CD4-positive, alpha-beta memory T cell (primary cell): ENCODE measurements at places on chromosomes 3 and 15.

DNA sequence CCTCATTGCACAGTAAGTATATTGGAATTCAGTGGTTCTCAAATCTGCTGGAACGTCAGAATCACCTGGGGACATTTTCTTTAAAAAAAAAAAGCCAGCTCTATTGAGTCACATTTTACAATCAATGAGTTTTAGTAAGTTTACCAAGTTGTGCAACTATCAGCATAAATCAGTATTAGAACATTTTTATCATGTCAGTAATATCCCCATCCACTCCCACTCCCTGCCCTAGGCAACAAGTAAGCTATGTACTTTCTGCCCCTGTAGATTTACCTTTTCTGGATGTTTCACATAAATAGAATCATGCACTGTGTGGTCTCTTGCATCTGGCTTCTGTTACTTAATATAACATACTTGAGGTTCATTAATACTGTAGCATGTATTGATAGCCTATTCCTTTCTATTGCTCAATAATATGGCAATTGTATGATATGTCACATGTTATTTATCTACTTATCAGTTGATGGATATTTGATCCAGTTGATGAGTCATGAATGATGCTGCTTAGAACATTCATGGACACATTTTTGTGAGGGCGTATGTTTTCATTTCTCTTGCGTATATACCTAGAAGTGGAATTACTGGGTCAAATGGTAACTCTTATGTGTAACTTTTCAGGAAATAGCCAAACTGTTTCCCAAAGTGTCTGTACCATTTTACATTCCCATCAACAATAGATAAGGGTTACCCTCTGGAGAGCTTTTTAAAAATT, 180.5 kb downstream of the THSD4 start:
- DNase-seq, result no peak

DNA sequence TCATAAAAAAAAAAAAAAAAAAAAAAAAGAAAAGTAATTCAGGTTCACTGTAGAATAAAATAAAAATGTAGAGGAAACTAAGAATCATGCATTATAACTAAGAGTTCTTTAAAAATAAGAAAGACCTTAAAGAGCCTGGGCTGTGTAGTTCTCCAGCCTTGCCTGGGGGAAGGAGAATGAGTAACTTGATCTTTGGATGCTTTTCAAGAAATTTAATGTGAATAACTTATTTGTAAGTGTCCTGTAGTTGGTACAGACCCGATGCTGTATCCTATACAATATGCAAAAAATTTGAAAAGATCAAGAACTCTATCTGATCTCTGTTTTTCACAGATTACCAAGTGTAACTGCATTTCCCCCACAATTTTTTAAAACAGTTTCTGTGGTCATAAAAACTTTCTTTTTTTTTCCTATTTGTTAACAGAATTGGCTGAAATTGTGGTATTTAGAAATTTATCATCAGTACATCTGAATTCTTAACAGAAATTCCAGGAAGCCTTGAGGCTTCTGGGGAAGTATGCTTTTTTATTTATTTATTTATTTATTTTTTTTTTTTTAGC, 195.3 kb downstream of the THRB start:
- no peak for DNase-seq

- no peak for DNase-seq
Measured at GRCh38 chr3:133525435-133525834, 48.1 kb upstream of the CDV3 start.

DNA sequence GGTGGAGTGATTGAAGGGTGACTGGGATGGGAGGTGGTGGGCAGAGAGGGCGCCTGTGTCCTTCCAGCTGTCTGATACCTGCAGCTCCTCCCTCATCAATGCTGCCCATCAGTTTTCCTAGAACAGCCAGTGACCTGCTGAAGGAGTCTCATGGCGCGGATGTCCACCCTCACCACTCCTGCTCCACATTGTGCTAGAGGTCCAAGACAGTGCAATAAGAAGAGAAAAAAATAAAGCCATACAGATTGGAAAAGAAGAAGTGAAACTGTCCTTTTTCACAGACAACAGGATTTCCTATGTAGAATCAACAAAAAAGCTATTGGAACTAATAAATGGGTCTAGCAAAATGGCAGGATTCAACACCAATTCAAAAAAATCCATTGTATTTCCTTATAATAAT, 7.4 kb downstream of the ZDHHC19 start:
- DNase-seq, result peak; percentile 29

DNA sequence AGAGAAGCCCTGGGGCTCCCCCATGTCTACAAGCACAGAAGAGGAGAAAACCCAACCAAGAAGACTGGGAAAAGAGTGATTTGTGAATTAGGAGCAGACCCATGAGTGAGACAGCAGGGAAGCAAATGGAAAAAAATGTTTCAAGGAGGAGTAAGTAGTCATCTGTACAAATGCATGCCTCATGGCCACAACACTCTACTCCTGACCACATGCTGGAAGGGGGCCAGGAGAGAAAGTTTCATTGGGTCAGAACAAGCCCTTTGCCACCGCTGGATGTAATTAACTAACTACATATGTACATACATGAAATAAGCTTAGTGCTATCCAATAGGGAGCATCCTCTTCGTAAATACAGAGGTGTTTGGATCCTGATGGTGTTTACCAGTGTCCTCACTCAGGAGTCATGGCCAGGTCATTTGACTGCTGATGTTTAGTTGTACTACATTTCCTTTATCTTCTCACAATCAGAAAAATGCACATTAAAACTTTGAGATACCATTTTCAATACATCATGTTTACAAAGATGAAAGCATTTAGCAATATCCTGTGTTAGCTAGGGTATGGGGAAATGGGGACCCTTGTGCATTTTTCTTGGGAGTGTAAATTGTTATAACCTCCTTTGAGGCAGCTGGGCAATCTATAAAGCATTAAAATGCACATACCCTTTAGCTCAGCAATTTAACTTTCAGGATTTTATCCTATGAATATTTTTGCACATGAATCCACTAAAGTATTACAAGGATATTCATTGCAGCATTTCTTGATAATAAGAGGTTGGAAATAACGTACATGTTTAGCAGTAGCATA, 27.1 kb downstream of the CLRN1 start:
- no peak for DNase-seq

DNA sequence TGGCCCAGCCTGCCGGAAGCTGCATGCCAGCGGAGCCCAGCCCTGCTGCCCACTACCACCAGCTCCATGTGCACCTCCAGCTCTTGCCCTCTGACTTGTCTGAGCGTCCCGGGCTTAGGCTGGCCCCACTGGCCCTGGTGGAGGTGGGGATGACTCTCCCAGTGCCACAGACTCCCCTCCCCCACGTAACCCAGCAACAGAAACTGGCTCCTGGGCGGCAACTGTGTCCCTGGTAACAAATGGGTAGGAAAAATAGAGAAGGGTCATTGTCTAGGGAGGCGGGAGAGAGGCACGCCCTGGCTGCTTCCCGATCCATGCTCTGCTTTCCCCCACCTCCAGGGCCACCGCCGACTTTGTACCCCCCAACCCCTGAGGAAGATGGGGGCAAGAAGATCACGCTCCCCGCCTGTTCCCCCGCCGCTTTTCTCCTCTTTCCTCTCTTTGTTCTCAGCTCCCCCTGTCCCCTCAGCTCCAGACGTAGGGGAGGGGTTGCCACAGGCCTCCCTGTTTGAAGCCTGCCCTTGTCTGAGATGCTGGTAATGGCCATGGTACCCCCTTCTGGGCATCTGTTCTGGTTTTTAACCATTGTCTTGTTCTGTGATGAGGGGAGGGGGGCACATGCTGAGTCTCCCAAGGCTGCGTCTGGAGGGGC, 10.8 kb upstream of the SEMA3B start:
- DNase-seq, result no peak

DNA sequence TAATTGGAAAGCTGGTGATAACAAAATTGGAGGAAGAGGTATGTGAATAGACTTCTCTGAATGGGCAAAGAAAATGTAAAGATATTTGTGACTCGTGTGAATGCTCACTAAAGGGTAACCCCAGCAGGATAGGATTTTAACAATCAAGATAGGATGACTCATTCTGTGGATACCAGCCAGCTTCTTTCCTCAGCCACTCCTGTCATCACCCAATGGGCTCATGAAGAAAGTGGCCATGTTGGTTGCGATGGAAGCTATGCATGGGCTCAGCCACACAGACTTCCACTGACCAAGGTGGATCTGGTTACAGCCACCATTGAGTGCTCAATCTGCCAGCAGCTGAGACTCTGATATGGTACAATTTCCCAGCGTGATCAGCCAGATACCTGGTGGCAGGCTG, 40.9 kb downstream of the STRIT1 start:
- DNase-seq, result no peak
